ENCODE measurements at places on chromosomes 6 and 20.

GRCh38 chr6:74134327-74134726 lies 438.3 kb downstream of the CD109 start:
- DNase-seq = no peak

GRCh38 chr6:119277052-119277451 lies 72.5 kb downstream of the MAN1A1 start:
- DNase-seq = no peak

DNA sequence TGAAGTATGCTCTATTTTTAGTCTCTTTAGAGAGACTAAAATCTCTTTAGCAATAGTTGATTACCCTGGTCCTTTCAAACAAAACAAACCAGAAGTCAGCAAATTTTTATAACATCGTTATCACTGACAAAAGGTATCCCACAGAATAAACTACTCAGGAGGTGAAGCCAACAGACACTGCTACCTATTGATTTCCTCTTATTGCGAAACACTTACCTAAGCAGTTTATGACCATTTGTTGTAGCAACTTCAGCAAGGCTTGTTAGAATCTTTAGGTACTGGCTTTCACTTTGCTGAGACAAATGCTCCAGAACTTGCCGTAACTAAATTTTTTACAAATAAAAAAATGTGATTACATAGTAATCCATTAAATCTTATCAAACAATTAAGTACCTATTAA lies 64.4 kb downstream of the HACE1 start:
- no peak for DNase-seq

DNA sequence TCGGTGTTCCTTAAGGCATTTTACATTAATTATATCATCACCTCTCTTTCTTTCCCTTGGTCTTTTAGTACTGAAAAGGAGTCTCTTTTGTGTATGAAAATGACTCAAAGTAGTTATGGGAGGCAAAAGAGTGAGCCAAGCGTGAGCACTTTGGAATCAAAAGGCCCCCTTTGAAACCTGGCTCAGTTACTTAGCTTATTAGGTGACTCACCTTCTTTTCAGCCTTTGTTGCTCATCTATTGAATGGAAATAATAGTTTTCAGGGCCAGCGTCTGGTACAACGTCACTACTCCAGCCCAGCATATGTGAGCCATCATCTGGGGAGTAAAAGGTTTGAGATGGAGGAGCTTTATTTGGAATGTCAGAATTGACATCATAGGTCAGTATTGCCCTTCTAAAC lies 147.4 kb upstream of the SCGN start:
- DNase-seq = no peak
